ENCODE measurements at places on chromosomes 6 and 20. TPM values are rescaled to one million over a fixed set of nuclear protein-coding genes. Genes with fewer than 3 reads are reported as not detected.

DNA sequence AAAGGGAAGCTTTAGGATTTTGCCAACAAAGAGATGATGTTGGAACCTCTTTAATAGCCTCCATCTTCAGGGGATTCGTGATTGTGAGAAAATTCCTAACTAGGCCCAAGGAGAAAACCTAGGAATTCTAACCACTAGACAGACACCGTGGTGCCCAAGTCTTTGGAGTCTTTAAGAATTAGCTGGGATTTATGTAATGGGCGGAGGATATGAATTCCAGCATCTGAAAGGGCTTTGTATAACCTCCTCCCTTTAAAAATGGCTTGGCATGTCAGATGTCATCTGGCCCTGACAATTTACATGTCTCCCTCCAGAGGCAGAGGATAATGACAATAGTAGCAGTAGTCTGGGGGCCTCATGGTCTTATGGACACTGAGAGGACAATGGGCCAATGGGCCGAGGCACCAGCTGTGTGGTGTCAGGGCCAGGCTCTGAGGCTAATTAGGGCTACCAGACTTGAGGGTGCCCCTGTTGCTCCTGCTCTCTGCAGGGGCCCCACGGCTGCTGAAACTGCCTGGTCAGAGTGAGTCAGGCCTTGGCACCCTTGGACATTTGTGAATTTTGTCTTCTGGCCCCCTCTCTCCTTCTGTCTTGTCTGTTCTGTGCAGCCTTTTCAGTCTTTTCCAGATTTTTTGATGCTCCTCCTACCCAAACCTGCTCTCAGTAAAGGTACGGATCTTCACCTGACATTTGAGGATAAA is 113.9 kb downstream of the EDN1 start:
- no peak for DNase-seq

GRCh38 chr6:39693206-39693605 is 32.0 kb downstream of the KIF6 start:
- DNase-seq, result no peak

IP6K3 gene
- not detected for total RNA-seq

- no peak for DNase-seq
Observed at GRCh38 chr6:36800223-36801076, 38.8 kb downstream of the CPNE5 start.

DNA sequence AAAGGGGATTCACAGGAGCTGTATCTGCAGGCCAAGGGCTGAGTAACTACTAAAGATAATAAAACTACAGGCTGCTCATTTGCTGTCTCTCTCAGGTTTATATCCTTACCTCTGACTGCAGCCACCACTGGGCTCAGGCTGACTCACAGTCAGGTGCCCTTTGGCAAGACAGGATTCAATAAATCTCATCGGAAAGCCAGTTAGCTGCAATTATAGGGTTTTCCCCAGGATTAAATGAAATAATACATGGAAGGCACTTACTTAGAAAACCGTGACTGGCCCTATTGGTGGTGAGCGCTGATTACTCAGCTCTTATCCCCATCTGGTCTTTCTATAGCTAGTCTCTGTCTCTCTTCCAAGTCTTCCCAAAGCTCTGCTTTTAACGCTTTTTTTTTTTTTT is 26.4 kb downstream of the RMND1 start:
- no peak for DNase-seq

- DNase-seq, result no peak
Observed at GRCh38 chr6:21395121-21395520, 198.4 kb upstream of the SOX4 start.

TSBP1 gene
- total RNA-seq, result not detected

DNA sequence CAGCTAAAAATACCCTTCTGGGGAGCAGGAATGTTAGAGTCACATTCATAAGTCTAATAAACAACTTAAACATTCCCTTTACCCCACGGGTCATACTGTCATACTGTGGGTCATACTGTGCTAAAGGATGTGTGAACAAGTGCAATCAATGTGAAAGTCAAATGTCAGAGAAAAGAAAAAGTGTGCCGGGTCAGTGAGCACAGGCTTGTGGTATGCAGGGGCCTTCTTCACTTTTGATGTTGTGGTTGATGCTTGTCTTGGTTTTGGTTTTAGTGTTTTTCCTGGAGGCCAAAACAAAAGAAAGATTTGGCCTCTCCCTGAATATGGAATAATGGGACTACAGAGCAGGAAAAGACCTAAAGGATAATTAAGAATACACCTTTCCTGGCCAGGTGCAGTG is 267.9 kb upstream of the PLN start:
- no peak for DNase-seq

SRSF12 gene
- total RNA-seq, result 0.37 TPM

IL17A gene
- total RNA-seq, result not detected

SLPI gene
- total RNA-seq, result 38.4 TPM

DNA sequence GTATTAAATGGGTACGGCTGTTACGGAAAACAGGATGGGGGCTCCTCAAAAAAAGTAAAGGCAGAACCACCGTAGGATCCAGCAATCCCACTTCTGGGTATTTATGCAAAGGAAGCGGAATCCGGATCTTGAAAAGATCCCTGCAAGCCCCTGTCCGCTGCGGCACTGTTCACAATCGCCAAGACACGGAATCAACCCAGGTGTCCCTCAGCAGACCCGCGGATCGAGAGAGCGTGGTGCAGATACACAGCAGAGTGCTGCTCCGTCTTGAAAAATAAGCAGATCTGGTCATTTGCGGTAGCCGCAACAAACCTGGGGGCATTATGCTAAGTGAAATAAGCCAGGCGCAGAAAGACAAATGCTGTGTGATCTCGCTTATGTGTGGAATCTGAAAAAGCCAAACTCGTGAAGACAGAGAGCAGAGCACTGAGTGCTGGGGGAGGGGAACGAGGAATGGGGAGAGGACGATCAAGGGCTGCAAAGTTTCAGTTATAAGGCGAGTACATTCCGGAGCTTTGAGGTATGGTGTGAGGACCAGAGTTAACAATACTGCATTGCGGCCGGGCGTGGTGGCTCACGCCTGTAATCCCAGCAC is 41.3 kb downstream of the NTSR1 start:
- no peak for DNase-seq

CST2 gene
- not detected for total RNA-seq

- no peak for DNase-seq
Observed at GRCh38 chr6:113050010-113050858, 703.1 kb downstream of the RFPL4B start.

GRCh38 chr6:15893556-15894253 is 230.9 kb upstream of the DTNBP1 start:
- no peak for DNase-seq

GRCh38 chr20:61366914-61367313 is 114.9 kb downstream of the CDH4 start:
- no peak for DNase-seq

MCHR2 gene
- total RNA-seq, result not detected

Data from NCI-H460 (cell line).